Naive thymus-derived CD4-positive, alpha-beta T cell (primary cell): ENCODE measurements at places on chromosomes 7 and 10. TPM values are rescaled to one million over a fixed set of nuclear protein-coding genes. Genes with fewer than 3 reads are reported as not detected.

- DNase-seq = no peak
These were observed 10.4 kb downstream of the CPA2 start for GRCh38 chr7:130276796-130277762.

- no peak for DNase-seq
These were observed 217.7 kb upstream of the MTPN start for GRCh38 chr7:136194878-136195277.

DNA sequence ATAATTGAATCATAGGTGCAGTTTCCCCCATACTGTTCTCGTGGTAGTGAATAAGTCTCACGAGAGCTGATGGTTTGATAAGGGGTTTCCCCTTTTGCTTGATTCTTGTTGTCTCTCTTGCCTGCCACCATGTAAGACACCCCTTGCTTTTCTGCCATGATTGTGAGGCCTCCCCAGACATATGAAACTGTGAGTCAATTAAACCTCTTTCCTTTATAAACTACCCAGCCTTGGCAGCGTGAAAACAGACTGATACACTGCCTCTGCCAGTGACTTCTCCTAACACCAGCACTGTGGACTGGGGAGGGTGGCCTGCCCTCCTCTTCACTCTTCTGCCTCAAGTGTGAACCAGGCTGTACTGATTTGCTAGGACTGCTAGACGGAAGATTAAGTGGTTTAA is 108.6 kb downstream of the RAB11FIP2 start:
- no peak for DNase-seq

DNA sequence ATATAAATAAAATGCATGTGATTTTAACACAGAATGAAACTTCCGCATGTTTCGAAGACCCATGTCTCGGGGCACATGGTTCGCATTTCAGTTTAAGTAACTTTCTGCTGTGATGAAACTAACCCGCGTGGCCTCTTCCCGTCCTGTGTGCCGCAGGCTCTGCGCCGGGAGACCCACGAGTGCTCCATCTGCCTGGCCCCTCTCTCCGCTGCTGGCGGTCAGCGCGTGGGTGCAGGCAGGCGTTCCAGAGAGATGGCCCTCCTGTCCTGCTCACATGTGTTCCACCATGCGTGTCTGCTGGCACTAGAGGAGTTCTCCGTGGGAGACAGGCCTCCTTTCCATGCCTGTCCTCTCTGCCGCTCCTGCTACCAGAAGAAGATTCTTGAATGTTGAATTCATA is 35.7 kb downstream of the RNF32 start:
- DNase-seq = no peak

DNA sequence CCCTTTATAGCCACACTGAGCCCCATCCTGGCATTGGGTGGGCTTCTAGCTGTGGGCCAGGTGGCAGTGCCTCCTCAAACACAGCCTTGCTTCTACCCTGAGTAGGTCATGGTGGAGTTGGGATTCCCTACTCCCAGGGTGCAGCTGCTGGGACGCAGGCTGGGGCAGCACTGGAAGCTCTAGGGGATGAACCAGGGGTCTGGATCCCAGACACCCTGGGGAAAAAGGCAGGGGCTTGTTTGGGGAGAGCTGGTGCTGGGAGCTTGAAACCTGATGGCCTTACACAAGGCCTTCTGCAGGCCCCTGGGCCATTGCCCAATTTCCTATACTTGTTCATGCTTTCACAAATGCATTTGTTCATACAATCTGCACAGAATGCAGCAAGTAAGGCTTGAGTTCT is 103.7 kb upstream of the CTBP2 start:
- no peak for DNase-seq

- peak; percentile 16 for DNase-seq
These were observed 38.6 kb upstream of the RSBN1L start for GRCh38 chr7:77657427-77658224.

DNA sequence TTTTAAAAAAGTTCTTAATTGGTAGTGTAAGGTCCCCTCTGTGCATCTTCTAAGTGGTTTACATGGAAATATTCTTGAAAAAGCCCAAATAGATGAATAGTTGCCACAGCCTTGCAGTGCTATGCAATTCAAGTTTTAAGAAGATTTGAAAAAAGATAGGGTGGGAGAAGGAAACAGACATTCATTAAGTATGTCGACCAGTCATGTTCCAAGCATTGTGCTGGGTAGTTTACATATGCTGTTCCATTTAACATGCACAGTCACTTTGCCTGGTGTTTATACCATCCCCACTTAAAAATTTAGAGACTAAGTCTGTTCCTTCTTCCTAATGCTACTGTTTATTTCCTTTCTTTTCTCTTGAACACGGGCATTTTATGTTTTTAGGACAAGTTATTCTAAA is 28.1 kb upstream of the NAMPT start:
- DNase-seq = no peak

DNA sequence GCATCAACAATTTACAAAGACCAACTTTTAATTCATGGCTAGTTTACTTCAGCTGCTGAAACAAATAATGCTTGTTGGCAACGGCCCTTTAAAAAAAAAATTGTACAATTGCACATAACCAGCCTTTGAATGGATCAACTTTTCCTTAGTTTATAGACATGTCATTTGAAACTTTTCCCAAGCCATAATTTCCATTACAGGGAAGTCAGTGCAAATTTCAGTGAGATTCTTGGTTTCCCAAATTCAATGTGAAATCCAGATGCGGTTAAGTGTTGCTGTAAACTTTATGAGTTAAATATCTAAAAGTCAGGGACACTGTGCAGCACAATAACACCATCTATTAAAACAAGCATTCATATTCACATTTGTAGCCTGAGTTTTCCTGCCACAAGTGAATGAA is 182.2 kb downstream of the JAZF1 start:
- DNase-seq = no peak

GRCh38 chr10:21807180-21807579 is 196.3 kb downstream of the DNAJC1 start:
- no peak for DNase-seq

Gene MGMT
- 17.6 TPM for total RNA-seq

- no peak for DNase-seq
These were observed 96.2 kb downstream of the VOPP1 start for GRCh38 chr7:55475855-55476803.

DNA sequence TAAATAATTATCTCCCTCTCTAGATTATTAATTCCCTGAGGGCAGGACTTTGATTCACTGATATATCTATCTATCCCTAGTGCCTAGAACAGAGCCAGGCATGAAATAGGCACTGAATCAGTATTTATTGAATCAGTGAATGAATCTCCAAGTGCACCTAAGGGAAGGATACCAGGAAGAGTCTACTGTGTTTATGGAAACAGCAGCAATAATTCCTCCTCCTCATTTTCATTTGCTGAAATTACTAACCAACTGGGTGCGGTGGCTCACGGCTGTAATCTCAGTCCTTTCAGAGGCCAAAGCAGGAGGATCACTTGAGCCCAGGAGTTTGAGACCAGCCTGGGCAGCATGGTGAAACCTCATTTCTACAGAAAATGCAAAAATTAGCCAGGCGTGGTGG is 161.2 kb downstream of the TCF7L2 start:
- no peak for DNase-seq

DNA sequence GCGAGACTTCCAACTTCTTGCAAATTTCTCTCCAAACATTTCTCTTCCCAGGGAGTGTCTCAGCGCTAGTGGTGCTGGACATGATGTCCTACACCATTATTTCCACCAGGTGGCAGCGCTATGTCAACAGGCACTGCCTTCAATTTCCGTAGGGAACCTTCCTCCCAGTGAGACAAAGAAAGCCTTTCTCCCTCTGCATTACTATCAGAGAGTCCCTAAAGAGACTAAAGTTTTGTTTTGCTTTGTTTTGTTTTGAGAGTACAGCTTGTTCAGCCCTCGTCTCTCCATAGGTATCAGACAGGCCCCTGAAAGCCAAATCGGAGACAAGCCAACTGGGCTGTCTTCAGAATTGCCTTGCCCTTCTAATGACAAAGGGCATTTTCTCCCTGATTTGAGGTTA is 44.2 kb upstream of the GGCT start:
- DNase-seq = no peak

- DNase-seq = no peak
These were observed 35.6 kb upstream of the ATP6V0A4 start for GRCh38 chr7:138833596-138833995.

Gene CUX1
- total RNA-seq = 28.0 and 29.6 TPM in 2 replicates

DNA sequence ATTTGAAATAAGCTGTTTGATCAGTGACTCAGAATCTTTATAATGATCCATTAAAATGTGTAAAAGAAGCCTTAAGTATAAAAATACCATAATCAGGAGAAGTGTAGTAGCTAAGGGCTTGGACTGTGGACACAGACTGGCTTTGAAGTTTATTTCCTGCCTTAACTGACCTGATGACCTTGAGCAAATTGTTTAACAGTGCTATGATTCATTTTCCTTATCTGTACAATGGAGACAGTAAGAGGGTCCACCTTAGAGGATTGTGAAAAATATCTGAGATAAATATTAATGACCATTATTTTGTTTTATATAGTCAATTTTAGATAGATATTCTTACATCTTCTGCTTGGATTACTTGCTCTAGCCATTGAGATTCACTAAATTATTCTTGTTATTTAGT is 13.3 kb upstream of the RPA3 start:
- no peak for DNase-seq
